Neural progenitor cell (in vitro differentiated cells): ENCODE measurements at places on chromosomes 6 and 20.

DNA sequence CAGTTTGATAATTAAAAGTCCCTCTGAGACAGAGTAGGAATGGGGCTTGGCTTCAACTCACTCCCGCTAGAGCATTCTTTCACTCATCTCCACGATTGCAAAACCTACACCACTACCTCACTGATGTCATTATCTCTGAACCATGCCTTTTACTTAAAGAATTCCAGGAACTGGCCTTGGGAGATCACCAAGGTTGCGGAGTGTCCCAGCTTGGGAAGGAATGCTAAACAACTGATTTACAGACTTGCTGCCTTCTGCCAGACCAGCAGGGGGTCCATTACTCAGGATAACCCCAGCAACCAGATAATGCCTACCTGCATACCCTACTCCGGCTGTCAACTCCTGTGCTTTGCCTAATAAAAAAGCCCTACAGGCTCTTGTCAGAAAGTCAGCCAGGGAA, 102.2 kb upstream of the RALGAPA2 start:
- DNase-seq, result peak; percentile 44

DNA sequence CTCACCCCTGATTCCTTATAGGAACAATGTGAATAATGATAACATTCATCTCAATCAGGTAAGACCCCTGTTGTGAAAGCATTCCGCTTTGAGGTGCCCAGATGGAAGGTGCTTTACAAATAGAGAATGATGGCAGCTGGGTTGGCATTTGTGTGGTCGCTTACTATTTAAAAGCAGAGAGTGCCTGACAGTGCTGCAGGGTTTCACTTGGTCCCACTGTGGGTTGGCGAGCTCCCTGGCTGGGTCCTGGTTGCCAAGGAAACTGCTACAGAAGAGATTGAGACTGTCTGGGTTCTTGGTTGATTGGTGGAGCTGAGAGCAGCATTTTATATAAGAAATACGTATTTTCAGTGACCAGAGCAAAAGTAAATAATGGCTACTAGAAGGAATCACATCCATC, 207.2 kb upstream of the KCNQ5 start:
- DNase-seq, result no peak

DNA sequence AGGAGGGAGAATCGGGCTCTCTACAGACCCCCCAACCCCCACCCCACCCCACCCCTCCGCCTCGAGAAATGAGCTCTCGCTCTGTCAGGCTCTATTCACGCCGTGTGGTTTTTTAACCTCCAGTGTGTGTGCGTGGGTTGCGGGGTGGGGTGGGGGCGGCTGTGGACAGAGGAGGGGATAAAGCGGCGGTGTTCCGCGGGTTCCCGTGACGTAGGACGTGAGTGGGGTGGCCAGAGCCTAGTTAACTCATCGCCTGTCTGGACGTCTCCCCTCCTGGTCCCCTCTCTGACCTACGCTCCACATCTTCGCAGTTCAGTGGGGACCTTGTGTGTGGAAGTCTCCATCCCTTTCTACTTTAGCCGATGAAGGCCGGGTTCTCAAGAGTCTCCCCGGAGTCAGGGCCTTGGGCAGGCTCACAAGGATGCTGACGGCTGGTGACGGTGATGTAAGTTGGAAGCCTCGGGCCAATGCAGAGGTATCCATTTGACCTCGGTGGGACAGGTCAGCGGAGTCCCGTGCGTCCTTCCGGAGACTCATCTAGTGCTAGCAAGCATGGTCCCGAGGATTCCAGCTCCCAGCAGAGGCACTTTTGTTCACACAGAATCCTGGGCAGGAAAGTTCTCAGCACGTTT, 1507.1 kb upstream of the DEFB115 start:
- DNase-seq, result no peak

DNA sequence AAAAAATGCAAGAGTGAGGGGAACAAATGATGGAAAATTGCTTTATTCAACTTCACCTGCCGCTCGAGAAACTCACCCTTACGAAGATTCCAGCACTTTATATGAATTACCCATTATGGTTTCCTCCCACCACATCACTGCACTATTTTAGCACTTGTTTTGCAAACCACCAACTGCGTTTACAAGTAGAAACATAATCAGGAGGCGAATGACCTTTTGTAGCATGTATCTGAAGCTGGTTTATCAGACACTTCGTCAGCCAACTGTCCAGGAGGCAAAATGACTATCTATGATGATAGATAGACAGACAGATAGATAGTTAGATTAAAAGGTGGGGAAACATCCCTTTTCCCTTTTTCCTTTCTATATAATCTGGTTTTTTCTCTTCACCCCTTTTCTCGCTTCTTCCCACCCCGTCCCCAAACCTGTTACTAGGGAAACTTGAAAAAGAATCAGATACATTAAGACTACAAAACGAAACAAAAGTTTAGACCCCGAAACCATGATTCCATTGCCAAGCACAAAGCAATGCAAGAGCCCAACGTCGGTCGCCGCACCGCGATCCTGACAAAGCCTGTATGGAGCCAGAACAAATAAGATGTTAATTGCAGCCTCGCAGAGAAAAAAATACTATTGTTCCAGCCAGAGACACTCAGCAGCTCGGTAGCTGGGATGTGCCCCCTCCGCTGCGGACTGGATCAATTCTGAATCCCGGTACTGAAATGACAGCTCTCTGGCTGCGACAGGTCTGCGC, 933 bp upstream of the ADGRB3 start:
- no peak for DNase-seq

DNA sequence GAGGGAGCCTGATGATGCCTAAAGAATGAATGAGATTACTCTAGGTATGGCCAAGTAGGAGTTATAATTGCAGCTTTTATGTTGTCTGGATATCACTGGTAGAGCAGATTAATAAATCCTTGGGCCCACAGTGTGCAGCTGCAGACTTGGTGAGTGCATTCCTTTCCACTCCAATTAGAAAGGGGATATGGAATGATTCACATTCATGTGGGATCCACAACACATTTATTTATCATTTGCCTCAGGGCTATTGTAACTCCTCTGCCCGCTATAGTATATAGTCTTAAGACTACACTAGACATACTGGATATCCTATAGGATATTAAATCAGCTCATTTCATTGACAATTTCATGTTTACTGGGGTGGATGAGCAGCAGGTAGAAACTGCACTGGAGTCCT, 11.6 kb upstream of the HLA-G start:
- DNase-seq, result no peak

DNA sequence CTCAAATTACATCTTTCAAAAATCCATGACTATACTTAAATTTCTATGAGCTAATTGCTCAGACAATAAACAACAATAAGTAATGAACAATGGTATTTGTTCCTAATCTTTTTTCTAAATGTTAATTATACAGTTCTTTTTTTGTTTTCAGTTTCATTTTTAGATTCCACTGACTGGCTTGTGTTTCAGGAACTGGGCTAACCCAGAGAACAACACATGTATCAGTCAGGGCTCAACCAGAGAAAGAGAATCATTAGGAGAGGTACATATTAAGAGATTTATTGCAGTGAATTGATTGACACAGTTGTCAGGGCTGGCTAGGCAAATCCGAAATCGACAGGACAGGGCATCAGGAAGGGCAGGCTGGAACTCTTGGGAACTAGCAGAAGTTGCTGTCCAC, 182.8 kb downstream of the GRM1 start:
- DNase-seq, result no peak

DNA sequence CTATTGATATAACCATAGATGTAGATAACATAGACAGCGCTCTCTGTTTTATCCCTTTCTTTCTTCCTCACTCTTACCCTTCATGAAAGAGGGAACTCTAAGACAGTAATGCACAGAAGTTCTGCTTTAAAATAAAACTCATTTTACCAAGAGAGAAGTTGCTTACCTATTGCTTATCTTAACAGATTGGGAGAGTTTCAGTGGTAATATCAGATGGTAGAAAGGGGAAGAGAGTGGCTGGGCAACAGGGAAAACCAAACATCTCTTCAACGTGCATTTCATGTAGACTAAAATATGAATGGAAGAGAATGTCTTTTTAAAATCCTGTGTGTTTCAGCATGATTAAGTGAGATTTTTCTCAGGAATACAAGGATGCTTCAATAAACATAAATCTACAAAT, 45.3 kb upstream of the SIRPG start:
- no peak for DNase-seq

GRCh38 chr6:25050356-25050755, 114.6 kb upstream of the RIPOR2 start:
- DNase-seq, result no peak

DNA sequence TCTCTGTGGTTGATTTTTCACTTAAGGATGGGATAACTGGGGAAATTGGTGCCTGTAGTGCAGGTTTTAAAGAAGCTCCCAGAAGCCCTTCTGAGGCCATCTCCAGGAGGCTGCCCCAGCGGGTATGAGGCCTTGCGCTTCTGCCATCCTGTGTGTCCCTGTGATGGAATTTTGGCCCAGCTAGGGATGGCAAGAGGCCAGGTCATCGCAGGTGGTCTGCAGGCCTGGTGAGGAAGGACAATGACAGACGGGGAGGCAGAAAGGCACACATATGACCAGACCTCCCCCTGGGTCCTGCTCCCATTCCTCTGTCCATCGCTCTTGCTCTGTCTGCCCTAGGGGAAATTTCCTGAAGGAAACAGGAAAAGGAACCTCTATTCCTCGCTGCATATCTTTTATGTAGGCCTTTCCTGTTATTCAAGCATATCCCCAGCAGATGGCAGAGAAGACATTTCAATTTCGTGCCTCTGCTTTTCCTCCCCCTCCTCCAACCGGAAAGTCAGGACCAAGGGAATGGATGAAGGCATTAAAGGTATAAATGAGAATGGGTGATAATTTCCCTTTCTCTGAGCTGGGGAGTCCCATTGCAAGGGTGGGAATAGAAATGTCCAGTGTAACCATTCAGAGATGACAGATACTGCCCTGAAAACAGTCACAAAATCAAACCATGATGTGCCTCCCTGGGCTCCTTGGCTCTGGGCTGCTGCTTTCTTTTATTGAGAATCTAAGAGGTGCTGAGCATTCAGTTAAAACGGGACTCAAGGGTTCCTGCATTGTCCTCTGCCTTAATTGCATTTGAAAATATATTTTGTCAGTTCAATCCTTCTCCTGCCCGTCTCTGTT, 17.6 kb upstream of the HLA-F start:
- peak; percentile 58 for DNase-seq

- no peak for DNase-seq
These were observed 3.0 kb downstream of the ADGRF4 start for GRCh38 chr6:47701363-47701762.

DNA sequence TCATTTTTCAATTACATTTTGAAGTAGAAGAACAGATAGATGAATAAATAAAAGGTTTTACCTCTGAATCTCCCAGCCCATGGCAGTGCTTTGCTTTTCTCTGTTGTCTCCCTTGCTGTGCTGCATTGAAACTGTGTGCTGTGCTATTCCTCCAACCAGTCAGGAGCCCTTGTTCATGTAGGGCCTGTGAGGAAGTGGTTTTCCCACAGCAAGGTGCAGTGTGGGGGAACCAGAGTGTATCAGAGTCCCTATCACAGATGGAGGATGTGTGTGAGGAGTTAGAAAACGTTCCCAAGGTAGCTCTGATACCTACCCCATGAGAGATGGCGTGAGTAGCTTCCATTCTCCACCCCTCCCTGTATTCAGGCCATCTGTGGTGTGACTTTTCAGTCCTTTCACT, 72.8 kb upstream of the RALGAPA2 start:
- DNase-seq, result no peak

- no peak for DNase-seq
These were observed 36.1 kb upstream of the ZBP1 start for GRCh38 chr20:57656252-57656820.

DNA sequence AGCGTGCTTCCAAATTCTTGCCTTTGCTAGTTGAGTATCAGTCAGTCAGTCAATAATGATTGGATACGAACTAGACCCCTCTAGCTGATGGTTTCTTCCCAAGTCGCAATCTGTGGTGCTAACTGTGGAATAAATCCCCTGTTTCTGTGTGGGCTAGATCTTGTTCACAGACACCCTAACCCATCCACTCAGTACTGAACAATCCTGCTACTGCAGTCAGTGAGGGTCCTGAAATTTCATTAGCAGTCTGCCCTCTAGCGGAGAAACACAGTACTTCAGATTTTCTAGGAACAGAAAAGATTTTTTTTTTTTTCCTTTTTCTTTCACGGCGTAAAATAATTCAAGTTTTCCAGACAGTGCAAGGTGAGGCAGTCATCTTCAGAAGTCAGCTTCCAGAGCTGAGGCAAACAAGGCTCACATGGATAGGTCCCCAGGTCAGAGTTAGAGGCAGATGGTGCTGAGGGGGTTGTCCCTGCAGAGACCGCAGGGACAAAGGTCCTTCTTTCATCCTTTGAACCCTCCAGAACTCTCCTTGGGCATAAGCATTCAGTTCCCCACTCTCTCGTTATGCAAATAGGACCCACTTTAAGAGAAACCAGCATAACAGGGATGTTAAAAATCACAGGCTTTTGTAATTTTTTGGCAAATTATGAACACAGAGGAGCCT, 119.6 kb downstream of the SCML4 start:
- peak; percentile 67 for DNase-seq

DNA sequence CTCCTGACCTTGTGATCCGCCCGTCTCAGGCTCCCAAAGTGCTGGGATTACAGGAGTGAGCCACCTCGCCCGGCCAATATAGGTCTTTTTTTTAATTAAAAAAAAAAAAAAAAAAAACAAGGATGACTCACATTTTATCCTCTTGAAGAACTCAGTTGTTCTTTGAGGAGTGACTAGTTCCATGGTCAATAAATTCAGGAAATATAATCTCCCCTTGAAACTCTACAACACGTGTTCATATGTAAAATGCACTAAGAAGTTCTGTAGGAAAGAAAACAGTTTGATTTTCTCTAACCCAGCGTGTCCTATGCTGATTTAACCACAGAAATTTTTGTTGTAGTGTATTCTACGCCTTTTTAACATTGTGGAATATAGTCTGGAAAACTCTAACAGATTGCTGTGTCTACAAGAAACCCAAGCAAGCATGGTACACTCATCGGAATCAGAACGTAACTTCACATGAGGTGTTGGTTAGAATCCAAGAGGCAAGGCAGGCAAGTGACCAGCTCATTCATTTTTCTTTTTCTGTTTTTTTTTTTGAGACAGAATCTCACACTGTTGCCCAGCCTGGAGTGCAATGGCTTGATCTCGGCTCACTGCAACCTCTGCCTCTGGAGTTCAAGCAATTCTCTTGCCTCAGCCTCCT, 79.0 kb upstream of the ZNF217 start:
- no peak for DNase-seq
